Stimulated activated CD8-positive, alpha-beta memory T cell treated with anti-CD3 and anti-CD28 coated beads, Interleukin-15, amount 100 ng/mL, for 4 hours (primary cell): ENCODE measurements at places on chromosomes 12 and 14.

GRCh38 chr12:95701722-95702418 is 88.7 kb downstream of the NTN4 start:
- no peak for DNase-seq

GRCh38 chr14:95388699-95389098 is 69.0 kb upstream of the CLMN start:
- DNase-seq = no peak

GRCh38 chr12:113365639-113366395 is 7.4 kb downstream of the PLBD2 start:
- DNase-seq = no peak

DNA sequence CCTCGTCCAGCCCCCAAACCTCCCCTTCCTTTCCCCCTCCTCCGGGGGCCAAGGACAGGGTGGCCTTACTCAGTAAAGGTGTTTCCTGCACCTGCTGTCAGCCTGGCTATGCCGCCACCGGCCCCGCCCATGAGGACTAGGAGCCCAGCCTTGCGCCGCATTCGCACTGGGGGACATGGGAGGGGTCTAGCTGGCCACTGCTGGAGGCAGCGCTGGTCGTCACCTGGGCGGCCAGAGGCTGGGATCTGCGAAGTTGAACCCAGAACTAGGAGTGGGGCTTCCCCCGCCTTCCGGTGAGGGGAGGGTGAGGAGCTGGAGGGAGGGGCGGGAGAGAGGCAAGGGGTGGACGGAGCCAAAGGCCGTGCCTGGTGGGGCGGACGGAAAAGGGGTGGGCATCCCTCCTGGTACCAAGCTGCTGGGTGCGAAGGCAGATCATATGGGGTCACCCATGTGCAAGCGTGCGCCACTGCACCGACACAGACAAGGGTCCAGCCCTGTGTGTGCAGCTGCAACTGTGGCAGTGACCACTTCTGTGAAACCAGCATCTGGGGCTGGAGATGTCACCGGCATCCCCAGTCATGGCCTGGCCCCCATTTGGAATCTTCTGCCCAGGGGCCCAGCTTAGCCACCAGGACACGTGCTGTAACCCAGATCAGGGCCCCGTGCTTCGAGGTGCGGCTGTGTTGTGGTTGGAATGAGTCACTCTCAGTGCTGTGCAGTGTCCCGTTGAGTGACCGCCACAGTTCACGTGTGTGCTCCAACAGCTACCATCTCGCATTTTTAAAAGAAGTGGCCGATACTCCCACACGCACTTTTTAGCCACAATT is 8.5 kb downstream of the AMN start:
- DNase-seq = no peak

DNA sequence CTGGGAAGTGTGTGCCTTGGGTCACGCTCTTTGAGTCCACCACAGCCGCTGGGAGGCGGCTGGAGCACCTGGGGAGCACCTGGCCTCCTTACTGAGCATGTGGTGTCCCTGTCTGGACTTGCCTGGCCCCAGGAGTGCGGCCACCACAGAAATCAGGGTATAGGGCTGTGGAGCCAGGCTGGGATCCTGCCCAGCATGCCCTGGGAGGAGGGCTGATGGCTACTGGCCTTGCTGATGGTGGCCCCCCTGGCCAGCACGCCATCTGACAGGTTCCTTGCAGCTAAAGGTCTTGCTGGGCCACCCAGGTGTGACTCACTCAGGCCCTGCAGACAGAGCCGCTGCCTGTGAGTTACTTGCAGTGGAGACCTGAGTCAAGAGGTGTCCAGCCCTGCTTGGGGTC is 6.0 kb downstream of the ULK1 start:
- DNase-seq = no peak

- DNase-seq = no peak
Observed at GRCh38 chr12:99224237-99224636, 423.3 kb upstream of the GARIN6 start.

GRCh38 chr12:86660488-86661147 is 404.4 kb upstream of the MGAT4C start:
- no peak for DNase-seq

DNA sequence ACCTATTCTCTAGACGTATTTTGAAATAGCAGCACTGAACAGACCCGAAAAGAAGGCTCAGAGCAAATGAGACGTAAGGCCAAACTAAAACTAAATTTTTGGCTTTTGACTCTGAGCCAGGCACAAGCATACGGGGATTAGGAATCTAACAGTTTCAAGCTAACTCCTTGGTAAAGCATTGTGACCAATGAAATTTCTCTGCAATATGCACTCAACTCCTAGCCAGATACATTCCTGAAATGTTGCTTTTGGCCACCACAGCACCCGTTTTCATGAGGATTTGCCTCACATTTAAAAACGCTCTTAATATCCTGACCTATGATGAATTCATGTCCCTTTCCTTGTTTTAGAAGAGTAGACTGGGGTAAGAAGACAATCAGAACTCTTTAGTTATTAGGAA is 53.1 kb upstream of the NPFF start:
- no peak for DNase-seq

DNA sequence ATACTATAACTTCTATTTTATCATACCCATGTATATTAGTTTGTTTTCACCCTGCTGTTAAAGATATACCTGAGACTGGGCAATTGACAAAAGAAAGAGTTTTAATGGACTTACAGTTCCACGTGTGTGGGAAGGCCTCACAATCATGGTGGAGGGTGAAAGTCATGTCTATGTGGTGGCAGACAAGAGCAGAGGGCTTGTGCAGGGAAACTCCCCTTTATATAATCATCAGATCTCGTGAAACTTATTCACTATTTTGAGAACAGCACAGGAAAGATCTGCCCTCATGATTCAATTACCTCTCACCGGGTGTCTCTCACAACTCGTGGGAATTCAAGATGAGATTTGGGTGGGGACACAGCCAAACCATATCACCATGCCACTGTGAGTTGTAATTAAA is 135.8 kb downstream of the SYNE2 start:
- no peak for DNase-seq

GRCh38 chr14:95225251-95225887 is 68.0 kb upstream of the DICER1 start:
- no peak for DNase-seq

DNA sequence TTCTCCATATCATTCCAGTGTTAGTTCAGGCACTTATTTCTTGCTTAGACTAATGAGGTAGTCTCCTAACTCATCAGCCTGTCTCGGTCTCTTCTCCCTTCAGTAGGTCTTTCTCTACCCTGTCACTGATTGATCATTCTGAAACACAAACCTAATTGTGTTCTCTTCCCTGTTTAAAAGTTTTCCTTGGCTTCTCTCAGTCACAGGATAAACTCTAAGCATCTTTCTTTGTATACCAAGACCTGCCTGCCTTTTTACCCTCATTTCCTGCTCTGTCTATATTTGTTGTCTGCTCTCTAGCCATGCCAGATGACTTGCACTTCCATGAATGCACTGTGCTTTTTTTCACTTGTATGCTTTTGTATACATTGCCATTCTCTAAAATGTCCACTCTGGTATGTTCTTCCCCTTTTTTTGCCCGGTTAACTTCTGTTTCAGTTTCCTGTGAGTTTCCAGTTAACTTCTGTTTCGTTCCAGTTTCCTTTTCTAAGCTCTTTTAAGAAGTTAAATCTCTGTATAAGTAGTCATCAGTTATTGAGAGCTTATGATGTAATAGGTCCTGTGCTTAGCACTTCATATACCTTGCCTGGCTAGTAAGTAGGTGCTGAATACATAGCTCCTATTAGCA is 12.8 kb downstream of the DIP2B start:
- DNase-seq = no peak
